ENCODE measurements at places on chromosomes 3 and 15.

- ATAC-seq = peak; percentile 37
Observed at GRCh38 chr15:41790756-41791546, 16.7 kb downstream of the MAPKBP1 start.

- ATAC-seq = no peak
Observed at GRCh38 chr3:117126946-117127546, 417.5 kb downstream of the TUSC7 start.

- no peak for ATAC-seq
Observed at GRCh38 chr15:81485806-81486205, 111.8 kb upstream of the TMC3 start.

GRCh38 chr15:58923696-58924300, 9.7 kb downstream of the SLTM start:
- ATAC-seq = no peak

DNA sequence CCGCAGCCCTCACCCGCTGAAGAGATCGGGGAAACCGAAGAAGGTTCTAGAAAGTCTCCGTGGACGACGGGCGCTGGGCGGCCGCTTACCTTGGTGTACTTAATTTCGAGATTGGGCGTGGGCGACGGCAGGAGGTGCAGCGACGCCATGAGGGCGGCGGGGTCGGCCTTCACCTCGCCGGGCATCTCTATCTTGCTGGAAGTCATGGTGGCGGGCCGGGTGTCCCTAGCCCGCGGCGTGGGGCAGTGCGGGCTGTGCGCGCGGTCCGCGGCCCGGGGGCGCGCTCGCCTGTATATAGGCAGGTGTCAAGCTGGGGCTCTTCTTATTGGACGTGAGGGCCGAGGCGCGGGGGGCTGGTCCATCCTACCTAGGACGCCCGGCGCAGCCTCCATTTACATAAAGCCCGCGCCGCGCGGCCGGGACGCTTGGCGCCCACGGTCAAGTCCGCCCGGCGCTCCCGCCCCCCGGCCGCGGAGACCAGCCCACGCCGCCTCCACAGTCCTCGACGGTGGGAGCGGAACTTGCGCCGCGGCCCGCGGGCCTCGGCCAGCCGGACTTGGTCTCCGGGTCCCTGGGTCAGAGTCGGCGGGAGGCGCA, at the start of gene ALDH1A2:
Gene ALDH1A2, minus strand, starts transcription at position 267 of the 597 bp plus-strand sequence. Its CDS starts 61 bp downstream, at position 206.
- ATAC-seq = peak; percentile 37

DNA sequence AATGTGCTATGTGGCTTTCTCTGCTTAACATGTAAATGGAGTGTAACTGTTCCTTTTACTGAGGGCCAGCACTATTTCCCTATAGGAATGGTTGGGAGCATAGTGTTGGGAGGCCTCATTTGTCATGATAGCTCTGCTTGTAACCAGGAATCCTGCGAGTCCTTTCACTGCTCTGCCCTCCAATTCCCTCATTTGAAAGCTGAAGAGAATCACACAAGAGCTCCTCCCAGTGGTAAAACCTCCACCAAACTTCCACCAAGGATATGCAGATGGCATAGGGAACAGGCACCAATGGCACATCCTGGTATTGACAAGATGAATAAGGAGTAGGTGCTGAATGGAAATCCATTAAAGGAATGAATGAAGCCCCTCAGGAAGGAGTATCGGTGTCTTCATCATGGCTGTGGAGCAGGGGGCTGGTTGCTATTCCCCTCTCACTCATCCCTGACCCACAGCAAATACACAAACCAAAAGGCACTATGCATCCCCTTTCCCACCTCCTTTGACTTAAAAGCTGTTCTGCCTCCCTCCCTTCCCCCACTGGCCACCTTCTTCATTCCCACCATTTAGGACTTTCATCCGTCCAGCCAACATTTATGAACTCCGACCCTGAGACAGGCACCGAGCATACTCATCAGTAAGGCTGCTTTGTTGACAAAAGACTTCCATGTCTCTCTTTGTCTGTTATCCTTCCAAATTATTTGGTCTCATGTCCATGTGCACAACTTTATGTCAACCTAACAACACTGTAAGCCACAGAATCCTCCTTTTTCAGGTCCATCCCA, 560.8 kb downstream of the FOXP1 start:
- peak; percentile 26 for ATAC-seq
